ENCODE measurements at places on chromosomes 3 and 15.

DNA sequence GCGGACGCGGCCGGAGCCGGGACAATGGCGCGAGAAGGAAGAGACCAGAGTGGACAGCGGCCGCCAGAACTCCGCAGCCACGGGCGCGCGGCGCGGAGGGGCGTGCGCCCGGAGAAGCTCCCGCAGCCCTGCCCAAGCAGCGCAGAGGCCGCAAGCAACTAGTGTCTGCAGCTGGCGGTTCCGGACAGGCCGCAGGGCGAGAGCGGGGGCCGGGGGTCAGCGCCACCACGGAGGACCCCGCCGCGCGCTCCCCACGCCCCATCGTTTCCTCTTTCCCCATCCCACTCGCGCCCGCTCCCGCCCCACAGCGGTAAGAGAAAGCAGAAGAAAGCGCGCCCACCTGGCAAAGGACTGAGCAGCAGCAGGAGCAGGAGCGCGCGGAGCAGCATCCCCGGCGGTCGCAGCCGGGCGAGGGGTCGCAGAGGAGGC is 440 bp downstream of the PRTG start:
- DNase-seq = peak; percentile 23

GRCh38 chr3:51703068-51703760 is 3.7 kb upstream of the GRM2 start:
- DNase-seq = no peak

- DNase-seq = no peak
Observed at GRCh38 chr3:55364421-55364820, 122.7 kb downstream of the WNT5A start.

- no peak for DNase-seq
Observed at GRCh38 chr3:51100536-51100851, 284.6 kb upstream of the MANF start.

- no peak for DNase-seq
Observed at GRCh38 chr15:68187559-68187958, 17.6 kb downstream of the CALML4 start.

DNA sequence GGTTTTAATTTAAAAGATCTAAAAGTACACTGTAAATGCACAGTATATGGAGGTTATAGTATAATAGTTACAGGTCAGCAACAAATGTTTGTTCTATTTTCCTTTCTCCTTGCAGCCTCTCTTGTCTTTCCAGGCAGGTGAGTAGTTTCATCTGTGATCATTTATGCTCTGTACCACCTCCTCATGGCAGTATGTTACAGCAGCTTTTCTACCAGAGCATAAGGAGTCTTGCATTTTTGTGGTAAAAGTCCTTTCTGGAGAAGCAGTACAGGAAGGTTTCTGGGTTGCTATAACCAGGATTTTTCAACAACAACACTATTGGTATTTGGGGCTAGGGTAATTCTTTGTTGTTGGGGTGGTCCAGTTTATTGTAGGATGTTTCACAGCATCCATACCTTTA is 59.5 kb downstream of the ZNF609 start:
- no peak for DNase-seq

DNA sequence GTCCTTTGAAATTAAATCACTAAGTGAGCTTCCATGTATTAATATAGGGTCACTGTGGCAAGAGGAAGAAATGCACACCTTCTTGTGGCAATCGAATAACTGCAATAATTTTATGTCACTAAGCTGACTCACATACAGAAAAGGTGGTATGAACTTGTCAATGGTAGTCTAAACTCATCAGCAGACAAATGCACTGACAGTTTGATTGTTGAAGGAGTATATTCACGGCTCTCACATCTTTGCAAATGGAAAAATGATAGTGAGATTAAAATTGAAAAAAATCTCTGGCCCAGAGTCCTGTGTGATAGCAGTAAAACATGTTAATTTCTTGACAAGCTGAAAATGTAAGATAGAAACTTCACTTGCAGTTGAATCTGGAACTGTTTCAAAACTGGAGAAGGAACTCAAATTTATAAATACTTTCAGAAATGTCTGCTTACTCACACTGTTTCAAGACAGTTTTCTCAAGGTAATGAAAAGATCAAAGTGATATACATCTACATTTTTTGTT is 215.8 kb upstream of the CADM2 start:
- no peak for DNase-seq

DNA sequence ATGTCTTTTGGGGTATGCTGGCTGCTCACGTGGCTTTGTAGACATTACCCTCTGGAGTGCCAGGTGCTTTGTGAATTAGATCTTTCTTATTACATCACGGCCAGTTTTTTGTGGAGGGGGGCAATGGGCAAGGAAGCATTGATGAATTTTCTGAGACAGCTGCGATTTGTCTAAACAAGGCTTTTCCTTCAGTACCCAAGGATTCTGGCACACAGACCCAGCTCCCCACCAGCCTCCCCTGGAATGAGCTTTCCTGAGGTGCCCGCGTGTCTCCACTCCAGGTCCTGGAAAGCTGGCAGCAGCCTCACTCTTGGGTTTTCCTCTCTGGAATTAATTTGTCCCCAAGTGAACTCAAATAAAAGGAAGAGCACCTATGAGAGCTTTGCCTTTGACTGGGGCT is 157.6 kb upstream of the CTDSPL start:
- no peak for DNase-seq

DNA sequence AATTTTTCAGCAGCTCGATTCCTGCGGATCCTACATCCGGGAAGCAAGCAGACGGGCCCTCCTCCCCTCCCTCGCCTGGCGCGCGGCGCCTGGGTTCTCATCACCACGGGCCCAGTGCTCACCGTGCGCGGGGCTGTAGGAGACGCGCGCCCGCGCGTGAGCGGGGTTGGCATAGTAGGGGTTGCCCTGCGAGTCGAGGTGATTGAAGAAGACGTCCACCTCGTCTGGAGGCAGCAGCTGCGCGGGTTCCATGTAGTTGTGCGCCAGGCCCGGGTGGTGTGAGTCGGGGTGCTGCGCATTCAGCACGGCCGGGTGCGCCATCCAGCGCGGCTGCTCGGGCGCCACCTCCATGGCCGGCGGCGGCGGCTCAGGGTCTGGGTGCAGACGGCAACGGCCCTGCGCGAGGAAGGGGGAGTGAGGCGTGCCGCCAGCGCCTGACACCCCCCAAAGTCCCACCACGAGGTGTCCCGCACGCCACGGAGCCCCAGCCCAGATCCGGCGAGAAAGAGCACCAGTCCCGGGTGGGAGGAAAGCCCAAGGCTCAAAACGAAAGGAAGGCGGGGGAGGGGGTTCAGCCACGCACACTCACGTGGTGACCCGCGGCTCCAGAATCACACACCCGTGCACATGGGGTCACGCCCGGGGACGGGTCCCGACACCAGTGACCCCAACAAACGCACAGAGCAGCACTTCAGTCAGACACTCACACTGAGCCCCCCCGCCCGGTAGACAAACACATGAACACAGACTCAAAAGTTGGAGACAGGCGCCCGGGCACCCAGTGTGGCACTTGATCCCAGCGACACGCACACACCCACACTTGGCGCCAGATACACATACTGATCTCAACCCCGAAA is 6.1 kb downstream of the GATA2 start:
- DNase-seq = no peak

DNA sequence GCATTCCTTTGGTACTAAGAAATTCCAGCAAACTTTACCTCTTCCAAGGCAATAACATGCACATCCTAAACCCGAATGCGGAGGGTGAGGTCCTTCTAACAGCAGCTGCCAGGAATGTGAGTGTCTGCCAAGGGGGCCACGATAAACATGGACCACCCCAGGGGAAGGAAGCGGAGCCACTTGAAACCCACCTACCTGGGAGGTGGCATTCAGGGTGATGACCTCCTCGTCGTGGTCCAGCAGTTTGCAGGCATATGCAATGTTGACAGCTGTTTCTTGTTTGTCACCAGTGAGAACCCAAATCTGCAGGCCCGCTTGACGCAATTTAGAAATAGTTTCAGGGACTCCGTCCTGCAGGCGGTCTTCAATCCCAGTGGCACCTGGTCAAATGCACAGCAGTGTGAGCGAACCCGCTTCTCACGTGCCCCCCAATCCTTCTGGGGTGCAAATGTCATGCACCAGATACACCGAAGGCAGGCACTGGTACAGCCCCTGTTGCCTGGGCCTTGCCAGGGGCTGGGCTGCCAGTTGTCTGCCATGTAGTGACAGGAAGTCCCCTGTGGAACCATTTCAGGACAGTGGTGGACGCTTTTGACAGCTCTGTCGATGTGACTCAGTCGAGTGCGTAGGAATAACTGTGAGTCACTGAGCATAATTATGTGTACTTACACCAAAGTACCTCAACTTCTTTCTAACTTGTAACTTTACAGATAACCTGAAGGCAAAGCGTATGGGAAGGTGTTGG is 161.2 kb downstream of the ATP10A start:
- no peak for DNase-seq

GRCh38 chr3:126678693-126679317 is 23.9 kb upstream of the TXNRD3 start:
- DNase-seq = peak; percentile 23

GRCh38 chr3:458124-458523 is 261.6 kb downstream of the CHL1 start:
- DNase-seq = no peak

GRCh38 chr3:25125201-25125600 is 302.9 kb upstream of the RARB start:
- no peak for DNase-seq

GRCh38 chr3:67691207-67691606 is 36.8 kb upstream of the SUCLG2 start:
- DNase-seq = no peak

DNA sequence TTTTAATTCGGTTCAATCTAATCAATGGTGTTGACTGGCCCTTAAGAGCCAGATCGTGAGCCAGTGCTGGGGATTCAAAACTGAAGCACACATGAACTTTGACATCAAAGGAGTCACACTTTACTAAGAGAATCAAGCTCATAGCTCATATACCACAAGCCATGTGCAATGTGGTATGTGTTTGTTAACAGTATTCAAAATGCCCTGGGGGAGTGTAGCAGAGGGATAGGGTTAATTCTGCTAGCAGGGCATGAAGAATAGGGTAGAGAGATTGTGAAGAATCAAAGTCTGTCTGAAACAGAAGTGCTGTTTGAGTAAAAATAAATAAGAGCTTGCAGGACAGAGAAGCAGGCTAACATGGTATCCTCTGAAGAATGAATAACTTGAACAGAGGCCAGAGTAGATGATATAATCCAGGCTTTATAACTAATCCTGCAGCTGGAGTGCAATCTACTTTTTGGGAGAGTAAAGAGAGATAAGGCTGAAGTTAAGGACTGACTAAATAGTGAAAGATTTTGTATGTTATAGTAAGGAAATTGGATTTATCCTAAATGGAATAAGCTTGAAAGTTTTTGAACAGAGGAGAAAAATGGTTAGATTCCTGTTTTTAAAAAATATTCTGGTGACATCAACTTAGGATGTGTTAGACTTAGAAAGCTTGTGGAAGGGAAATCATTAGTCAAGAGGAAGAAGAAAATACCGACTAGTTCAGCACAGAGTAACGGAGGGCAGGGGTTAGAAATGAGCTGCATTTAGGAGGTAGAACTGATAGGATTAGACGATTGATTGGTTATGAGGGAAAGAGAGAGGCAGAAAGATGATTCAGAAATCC is 292.0 kb downstream of the NFKBIZ start:
- no peak for DNase-seq

- DNase-seq = no peak
Observed at GRCh38 chr3:71657831-71658530, 67.2 kb downstream of the EIF4E3 start.

- no peak for DNase-seq
Observed at GRCh38 chr3:118477768-118478167, 556.9 kb downstream of the IGSF11 start.

DNA sequence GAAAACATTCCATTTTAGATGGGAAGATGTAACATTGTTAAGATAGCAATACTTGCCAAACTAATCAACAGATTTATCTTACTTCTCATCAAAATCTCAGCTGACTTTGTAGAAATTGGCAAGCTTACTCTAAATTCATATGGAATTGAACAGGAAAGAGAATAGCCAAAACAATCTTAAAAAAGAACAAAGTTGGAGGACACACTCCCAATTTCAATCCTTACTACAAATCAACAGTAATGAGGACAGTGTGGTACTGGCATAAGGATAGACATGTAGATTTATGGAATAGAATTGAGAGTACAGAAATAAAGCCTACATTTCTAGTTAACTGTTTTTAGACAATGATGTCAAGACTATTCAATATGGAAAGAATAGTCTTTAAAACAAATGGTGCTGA is 308.3 kb downstream of the SUCLG2 start:
- DNase-seq = no peak

GRCh38 chr15:86571873-86572272 is 492.2 kb downstream of the AGBL1 start:
- no peak for DNase-seq

DNA sequence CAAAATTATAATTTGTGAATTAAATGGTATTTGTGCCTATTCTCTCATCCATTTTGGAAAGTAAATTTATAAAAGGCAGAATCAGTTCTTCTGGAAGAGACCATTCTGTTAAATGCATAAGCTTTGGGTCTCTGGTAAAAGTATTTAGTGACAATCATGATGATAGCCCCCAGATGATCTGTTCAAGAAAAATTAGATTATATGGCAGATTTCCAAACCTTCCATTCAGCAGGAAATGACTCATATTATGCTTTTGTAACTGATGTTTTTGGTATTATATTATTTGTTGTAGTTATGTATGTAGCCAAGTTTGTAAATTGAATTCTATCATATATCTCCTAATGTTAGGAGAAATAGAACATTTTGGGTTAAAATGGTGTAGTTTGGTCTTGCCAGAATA is 340.8 kb upstream of the DPH6 start:
- no peak for DNase-seq

DNA sequence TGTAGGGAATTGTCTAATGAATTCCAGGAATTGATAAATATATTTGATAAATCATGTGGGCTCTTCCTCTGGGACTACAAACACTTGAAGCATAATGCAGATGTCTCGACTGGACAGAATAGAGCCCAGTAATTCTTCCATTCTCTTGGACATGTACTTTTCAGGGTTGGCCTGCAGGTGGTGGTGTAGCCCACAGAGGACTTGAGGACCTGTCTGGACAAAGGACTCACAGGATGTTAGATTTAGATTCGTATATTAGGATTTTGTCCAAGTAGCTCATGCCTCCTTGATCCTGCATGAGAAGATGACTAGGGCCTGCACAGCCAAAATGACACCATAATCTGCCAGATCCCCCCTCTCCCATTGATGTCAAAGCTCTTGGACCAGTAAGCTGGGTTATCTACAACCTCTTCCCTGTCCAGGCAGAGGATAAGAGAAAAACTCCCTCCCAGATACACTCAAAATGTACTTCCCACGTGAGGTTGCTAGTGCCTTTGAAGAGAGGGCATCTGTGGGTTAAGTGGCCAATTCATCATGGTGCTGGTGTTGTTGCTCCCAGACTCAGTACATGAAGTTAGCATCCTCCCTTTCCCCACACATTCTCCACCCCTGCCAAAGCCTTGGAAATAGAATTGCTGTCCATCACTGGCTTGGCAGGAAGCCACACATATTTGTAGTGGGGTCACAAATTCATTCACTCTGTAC is 88.6 kb upstream of the ZNF280D start:
- DNase-seq = peak; percentile 38

GRCh38 chr15:66985653-66986052 is 79.7 kb upstream of the SMAD3 start:
- no peak for DNase-seq

- DNase-seq = no peak
Observed at GRCh38 chr3:105647047-105647446, 221.8 kb downstream of the CBLB start.

GRCh38 chr3:72143322-72143721 is 358.4 kb upstream of the PROK2 start:
- no peak for DNase-seq
